ENCODE measurements at places on chromosomes 16 and 17.
A peak's percentile ranks its signal among the peaks of the same experiment; 100 is the strongest.

DNA sequence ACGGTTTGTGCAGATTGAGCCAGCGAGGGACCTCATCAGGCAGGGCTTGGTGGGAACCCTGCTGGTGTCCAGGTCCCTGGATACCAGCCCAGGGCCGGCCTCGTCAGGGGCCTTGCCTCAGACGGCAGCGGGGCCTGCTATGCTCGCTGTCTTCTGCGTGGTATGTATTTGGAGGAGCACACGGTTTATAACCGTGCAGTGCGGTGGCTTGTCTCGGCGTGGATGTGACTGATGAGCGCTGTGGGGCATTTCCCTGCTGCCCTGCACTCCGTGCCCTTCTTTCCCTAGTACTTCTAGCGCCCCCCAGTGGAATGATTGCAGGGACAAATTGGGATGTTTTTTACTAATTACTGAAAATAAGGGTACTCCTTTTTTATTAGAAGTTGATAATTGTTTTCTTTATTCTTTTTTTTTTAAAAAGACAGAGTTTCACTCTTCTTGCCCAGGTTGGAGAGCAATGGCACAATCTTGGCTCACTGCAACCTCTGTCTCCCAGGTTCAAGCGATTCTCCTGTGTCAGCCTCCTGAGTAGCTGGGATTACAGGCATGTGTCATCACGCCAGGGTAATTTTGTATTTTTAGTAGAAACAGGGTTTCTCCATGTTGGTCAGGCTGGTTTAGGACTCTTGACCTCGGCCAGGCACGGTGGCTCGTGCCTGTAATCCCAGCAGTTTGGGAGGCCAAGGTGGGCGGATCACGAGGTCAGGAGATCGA lies 15.3 kb downstream of the TBCD start:
- DNase-seq = peak; percentile 33

DNA sequence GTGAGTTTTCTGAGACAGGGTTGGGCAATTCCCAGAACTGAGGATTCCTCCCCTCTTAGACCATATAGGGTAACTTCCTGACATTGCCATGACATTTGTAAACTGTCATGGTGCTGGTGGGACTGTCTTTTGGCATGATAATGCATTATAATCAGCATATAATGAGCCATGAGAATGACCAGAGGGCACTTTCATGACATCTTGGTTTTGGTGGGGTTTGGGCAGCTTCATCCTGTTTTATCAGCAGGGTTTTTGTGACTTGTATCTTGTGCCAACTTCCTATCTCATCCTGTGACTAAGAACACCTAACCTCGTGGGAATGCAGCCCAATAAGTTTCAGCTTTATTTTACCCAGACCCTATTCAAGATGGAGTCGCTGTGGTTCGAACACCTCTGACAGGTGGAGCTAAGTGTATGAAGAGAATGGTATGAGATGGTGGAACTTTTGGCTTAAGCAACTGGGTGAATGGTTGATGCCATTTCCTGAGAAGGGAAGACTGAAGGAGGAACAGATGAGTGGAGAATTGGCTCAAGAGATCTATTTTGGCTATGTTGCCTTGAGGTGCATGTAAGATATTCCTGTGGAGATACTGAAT lies 217.3 kb downstream of the RAB11FIP4 start:
- DNase-seq = no peak

- DNase-seq = no peak
Observed at GRCh38 chr16:9031107-9031506, 60.3 kb upstream of the HAPSTR1 start.

GRCh38 chr16:9921997-9922396 lies 260.2 kb downstream of the GRIN2A start:
- no peak for DNase-seq

DNA sequence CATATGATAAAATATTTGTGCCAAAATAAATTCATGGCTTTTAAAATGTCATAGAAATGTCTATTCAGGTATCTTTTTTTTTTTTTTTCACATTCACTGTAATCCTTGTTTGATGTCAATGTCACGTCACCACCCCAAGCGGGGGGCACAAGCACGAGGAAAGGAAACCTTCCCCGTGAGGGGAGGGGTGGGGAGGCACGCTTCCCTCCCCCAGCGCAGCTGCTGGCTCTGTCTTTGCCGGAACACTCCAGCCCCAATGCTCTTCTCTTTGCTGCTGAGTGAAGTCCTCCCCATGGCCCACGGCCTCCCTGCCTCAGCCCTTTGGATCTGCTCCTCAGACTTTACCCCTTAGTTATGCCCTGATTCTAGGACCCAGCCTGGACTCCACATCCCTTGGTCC lies 1.5 kb downstream of the SLC35G3 start:
- no peak for DNase-seq

- no peak for DNase-seq
Observed at GRCh38 chr17:36063786-36064541, at the start of gene CCL18. Gene CCL18 (plus strand): TSS chr17:36064272. CDS start chr17:36064343, 71 bp downstream.

DNA sequence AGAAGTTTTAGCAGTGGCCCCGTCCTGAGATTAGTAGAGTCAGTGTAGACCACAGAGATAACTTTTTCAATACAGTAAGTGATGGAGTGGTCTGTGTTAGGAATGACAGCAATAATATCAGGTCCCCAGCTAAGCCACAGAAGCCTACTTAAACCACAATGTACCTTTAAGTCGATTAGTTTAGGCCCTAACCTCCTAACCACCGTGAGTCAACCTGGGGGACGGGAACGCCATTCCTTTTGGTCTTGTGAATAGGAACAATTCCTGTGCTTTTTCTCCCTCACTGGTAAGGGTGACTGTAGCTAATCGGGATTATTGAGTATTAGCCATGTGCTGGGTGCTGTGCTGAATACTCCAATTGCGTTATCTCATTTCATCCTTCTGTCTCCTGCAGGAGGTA lies 14.0 kb downstream of the YPEL2 start:
- no peak for DNase-seq

DNA sequence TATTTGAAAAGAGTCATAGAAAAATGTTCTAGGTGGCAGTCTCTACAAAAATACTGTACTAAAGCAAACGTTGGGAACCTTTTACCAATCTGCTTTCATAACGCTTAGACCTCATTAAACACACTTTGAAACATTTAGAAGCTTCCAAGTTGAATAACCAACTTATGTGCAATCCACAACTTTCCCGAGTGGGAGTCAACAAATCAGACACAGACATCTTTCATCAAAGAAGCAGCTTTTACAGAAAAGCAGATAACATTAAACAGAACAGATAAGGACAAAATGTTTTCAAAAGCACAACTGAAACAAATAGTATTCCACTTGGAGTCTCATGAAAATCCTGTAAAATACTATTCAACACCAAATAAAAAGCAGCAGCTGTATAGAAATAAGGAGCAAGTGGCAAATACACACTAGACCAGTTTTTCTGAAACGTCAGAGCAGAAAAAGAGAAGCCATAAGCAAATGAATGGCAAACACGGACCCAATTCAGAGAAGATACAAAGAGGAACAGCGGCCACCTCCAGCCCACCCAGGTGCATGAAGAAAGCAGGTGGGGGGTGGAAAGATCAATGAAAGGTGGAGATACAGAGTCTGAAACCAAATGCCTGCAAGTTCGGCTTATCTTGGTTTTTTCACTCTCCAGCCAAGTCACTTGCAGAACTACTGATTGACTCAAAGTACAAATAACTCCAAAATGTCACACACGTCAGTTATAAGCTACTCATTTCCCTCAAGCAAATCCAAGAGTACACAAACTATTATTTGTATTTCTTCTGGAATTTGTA lies 18.4 kb upstream of the FBF1 start:
- no peak for DNase-seq

GRCh38 chr17:17375841-17376240 lies 72.7 kb downstream of the NT5M start:
- no peak for DNase-seq

GRCh38 chr16:81543571-81543970 lies 99.0 kb downstream of the CMIP start:
- no peak for DNase-seq

GRCh38 chr17:65301184-65301583 lies 164.0 kb downstream of the RGS9 start:
- DNase-seq = no peak

All from CD4-positive, alpha-beta T cell treated with Interleukin-2 at 100 ng/mL for 4 hours (primary cell).